Osteoblast (primary cell): ENCODE measurements at places on chromosomes 3 and 15.

DNA sequence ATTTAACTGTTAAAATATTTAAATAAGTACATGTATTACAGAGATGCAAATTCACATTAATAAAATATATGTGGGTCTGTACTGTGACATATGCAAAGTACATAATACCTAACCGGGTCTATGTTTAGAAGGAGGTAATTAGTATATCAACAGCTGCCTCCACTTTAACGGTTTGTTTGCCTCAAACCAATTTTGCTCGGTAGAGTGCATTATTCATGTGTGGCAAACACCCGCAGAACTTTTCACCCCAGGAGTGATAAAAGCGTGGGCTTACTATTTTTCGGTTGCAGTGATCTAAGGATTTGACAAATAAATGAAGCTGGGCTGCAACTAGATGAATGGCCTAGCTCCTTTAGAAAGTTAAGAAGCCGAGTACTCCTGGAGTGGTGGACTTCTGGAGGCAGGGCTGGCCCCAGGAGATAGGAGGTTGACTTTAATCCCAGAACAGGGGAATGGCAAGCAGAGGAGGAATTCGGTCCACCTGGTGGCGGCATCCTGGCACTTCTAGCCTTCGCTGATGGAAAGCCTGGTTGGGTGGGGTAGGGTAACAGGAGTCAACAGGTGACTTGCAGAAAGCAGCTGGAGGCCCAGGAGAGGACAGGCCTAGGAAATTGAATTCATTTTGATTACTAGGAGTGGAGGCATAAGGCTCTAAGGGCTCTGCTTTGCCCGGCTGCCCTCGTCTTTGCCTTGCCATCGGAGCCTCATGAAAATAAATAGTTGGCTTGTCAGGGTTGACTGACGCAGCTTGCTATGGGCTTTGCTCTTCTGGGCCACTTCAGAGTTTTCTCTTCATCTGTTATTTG is 2.4 kb downstream of the SLCO3A1 start:
- DNase-seq = peak; percentile 14

GRCh38 chr15:92899948-92900730 is at the start of gene CHD2:
TSS of gene CHD2 (plus strand) at chr15:92900324. CDS start at chr15:92901238, 914 bp downstream.
- peak; percentile 74 for DNase-seq

GRCh38 chr3:39637807-39638206 is 170.3 kb downstream of the MOBP start:
- no peak for DNase-seq

DNA sequence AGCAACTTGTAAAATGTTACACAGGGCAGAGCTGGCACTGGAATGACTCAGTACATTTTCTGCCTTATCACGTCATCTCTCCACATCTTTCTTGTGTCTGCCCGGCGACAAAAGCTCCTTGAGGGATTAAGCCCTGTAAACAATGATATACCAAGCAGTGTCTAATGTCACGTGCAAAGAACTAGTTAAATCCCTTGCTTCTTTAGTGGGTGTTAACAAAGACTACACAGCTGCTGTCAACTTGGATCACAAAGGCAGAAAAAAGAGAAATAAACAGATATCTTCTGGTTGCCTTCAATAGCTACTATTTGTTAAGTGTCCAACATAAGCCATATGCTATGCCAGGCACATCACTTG is 48.1 kb upstream of the FRMD4B start:
- DNase-seq = no peak

DNA sequence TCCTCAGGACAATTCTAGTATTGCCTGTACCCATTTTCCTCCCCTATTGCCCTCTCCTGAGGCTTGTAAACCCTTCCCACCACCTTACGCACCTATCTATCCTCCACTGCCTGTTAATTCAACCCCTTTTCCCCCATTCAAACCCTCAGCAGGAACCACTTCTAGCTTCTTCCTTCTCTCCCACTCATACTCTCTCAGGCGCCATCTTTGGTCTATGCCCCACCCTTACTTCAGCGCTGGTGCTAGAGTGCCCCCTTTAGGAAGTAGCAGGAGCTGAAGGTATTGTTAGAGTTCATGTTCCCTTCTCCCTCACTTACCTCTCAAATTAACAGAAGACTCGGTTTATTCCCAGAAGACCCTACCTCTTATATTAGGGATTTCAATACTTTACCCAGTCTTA is 121.8 kb upstream of the NLGN1 start:
- no peak for DNase-seq

DNA sequence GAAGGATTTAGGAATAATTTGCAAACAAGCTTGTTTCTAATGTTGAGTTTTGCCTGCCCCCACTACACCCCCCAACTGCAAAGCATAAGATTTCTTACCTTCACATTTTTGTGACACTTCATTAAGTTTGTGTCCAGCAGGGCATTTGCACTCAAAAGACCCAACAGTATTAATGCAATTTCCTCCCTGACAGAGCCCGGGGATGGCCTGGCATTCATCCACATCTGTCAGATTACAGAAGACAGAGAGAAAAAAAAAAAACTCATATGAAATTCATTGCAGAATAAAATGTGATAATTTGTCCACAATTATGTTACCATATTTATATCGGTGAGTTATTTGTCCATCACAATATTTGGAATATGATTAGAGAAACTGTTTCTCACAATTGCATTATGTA is 111.5 kb downstream of the FBN1 start:
- no peak for DNase-seq

DNA sequence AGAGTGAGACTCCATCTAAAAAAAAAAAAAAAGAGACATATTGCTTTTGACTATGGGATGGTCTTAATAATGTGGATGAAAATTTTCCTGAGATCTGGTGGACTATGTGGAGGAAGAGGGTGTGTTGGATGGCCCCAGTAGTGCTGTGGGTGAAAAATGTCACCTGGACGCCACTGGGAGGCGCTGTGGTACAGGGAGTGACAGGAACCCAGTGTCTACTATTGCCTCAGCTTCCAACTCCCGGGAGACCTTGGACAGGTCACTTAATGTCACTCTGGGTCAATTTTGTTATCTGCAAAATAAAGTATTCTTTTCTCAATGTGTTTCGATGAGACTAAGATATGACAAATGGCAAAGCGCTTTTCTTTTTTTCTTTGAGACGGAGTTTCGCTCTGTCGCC is 27.7 kb upstream of the DCP1A start:
- peak; percentile 54 for DNase-seq

DNA sequence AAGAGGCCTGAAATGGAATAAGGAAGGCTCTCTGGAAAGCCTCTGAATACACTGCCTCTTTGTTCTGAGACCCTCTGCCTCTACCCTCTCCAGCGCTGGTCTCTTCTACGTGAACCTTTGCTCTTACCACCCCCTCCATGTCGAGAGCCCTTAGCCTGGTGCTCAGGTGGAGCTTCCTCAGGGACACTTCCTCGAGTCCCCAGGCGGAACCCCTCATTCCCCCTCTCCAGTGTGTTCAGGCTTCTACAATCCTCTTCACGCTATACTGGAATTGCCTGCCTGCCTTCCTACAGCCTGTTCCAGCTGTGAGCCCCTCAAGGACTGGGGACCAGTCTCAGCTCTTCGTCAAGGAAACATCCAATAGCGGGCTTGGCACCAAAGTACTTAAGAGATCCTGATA is 7.4 kb downstream of the STIMATE start:
- no peak for DNase-seq

DNA sequence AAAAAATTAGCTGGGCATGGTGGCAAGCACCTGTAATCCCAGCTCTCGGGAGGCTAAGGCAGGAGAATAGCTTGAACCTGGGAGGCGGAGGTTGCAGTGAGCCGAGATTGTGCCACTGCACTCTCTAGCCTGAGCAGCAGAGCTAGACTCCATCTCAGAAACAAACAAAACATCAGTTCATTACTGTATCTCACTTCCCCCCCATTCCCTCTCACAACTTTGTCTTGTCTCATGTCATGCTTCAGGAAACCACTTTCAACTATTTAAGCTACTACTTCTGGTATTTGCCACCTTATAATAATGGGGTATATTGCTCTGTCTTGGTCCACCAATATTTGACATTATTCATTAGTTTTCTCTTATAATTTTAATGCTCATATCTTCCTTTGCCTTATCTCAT is 26.2 kb downstream of the PIK3CA start:
- DNase-seq = no peak

GRCh38 chr3:52200981-52201679 is 3.2 kb downstream of the ALAS1 start:
- no peak for DNase-seq

GRCh38 chr15:93414576-93415231 is 325.7 kb upstream of the RGMA start:
- no peak for DNase-seq

DNA sequence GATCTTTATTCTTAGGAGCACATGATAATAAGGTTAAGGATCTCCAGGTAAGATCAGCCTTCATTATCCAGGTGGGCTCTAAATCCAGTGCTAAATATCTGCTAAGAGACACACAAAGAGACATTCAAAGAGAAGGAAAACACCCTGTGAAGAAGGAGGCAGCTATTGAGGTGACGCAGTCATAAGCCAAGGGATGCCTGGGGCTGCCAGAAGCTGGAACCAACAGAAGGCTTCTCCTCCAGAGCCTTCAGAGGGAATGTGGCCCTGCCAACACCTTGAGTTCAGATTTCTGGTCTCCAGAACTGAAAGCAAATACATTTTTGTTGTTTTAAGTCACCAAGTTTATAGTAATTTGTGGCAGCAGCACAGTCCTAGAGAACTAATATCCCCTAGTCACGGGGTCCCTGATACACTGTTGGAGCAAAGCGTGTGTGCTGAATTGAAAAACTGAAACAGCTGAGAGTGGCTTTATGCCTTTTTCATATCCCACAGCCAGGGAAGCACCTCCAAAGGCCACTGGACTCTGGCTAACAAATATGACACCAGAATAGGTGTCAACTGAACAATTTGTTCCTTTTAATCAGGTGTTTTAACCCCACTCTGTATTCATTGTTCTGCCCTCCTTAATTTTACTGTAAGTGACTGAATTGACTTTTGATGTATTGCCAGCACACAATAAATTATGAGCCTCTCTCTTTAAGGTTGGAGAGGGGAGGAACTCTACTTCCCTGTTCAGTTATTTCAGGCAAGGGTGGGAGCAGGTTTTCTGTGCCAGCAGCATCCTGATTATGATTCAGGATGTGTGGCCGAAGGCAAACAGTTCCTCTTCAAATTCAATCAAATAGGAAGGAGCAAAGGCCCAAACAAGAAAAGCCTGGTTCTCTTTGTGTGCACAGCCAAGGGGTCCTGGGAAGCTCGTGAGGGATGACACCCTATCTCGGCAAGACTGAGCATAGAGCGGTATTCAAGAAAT is 151.8 kb upstream of the HES1 start:
- DNase-seq = no peak
